ENCODE measurements at places on chromosomes 3 and 15.

GRCh38 chr15:85974348-85974705 lies 105.3 kb upstream of the AGBL1 start:
- no peak for DNase-seq

DNA sequence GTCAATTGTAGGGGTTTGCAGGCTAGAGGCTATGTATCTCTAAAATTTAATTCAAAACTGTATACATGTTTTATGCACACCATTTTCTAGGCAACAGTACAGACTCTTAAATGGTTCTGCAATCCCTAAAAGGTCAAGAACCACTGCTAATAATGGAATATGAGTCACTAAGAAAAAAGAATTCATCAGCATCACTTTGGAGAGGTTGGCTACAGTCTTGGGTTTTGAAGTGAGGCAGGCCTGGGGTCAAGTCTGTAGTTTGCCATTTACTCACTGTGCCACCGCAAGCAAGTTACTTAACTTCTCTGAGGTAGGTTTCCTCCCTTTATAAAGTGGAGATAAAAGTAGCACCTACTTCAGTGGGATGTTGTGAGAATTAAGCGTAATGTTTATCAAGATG lies 33.7 kb downstream of the THRB start:
- DNase-seq, result no peak

DNA sequence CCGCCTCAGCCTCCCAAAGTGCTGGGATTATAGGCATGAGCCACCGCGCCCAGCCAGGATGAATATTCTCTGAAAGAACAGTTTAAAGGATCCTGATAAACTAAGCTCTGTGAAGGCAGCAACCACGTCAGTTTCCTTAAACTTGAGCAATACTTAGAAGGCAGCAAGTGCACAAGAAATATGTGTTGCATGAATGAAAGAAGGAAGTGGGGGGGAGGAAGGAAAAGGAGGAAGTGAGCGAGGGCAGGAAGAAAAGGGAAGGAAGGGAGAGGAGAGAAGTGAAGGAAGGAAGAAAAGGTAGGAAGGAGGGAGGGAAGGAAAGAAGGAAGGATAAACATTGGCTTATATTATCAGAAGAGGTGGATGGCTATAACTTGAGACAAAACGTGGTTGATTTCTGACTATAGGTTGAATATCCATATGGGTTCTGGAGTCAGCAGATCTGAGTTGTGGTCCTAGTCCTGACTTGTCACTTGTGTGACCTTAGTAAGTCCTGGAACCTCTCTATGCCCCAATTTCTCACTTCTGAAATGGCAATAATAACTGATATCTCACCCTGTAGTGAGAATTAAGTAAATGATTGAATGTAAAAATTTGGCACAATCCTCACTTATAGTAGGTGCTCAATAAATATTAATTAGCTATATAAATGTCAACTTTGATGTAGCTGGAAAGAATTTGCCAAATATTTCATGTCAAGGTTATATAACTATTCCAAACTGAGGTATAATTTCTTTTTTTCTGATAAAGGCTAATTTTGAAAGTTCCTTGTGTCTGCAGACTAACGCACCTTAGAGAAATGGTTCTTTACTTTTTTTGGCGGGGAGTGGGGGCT lies 12.0 kb upstream of the SEMA4B start:
- DNase-seq, result no peak

DNA sequence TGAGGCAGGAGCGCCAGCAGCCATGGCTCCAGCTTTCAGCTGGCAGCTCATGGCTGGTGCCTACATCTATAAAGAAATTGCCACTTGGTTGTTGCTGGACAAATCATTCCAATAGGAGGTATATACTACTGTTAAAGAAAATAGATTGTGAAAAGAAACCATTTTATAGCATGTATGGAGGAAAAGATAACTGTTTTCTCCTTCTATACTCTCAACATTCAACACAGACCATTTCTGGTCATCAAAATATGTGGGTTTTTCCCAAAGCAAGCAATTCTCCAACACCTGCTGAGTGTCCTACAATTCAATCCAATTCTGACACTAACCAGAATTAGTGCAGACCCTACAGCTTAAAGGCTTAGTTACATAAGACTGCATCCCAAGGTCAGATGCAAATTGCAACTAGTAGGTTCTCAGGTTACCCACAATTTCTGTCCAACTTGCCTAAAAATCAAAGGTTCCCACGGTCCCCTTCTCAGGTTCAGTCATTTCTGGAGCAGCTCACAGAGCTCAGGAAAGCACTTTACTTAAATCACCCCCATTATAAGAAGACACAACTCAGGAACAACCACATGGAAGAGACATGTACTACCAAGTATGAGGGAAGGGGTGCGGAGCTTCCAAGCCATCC lies 42.4 kb upstream of the STRIT1 start:
- no peak for DNase-seq

GRCh38 chr3:42022355-42022754 lies 60.5 kb upstream of the ULK4 start:
- DNase-seq, result no peak

DNA sequence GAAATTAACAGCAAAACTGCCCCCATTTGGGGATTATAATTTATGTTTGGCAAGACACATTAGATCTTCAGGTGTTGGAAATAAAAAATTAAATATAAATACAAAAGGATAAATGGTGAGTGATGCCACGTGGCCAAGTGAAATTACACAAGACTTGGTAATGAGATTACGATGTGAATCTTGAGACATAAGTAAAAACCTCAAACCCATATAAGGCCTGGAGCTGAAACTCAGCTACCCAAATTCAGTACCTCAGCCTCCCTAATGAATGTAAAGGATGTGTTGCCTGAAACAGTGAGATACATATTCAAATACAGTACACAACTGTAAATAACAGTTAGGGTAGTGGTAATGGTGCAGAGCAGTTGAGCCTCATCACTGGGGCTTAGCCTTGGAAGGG lies 1146.6 kb downstream of the OTOL1 start:
- no peak for DNase-seq

DNA sequence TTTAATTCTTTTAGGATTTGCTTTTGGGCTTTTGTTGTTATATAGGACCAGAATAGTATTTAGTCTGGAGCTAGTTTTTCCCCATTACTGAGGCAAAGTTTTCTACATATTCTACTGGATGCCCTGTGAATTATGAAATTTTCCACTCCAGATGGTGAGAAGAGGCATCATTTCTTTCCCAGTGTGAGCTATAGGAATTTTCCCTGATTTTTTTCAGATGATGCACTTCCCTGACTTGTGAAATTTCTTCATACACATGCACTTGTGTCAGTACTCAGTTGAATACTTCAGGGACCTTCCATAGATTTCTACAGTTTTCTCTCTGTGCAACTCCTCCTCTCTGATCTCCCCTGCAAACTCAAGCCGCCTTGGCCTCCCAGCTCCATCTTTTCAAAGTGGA lies 73.7 kb upstream of the SLCO2A1 start:
- DNase-seq, result no peak

DNA sequence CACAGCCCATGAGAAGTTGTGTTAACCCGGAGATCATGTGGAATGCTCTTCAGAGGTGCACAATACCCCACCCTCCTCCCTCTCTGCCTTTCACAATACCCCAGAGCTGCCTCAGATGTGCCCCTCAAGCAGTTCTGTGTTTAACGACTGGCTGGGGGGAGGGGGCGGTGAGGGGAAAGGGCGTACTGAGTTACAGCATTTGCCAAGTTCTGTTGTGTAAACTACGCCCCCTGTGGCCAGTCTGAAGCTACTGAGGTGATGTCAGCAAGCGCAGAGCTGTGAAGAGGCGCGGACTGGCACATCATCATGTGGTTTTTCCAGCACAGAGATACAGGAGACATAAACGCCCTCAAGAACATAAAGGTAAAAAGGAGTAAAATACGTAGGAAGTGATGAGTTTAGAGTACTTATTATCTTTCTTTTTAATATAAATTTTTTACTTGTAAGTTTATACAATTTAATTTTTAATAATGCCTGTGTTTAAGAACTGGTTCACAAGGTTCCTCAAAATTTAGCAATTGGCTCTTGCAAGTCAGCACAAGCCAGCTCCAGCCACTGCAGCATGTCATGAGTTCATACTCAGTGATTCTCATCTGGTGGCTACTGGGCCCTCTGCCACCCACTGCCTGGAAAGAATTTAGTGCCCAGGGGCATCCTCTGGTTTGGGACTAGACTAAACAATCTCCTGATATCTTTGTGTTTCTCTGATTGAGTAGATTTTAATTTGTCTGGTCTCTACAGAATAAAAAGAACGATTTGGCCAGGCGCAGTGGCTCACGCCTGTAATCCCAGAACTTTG lies 1.7 kb downstream of the EPB42 start:
- no peak for DNase-seq

DNA sequence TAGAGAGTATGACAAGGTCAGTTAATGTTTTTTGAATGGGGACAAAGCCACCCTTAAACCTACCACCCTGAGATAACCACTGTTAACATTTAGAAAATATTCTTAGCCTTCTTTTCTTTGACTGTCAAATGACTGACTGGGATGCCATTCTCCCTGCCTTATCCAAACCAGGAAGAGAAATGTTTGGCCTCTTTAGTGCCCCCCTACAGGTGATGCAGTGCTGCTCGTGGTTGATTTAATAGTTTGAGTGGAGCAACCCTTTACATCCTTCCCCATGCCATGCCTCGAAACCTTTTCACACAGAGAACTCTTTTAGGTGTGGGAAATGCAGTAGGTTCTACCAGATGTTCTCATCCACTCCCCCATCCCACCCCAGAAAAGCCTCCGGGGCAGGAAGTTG lies 38.7 kb upstream of the UMPS start:
- DNase-seq, result no peak

- DNase-seq, result peak; percentile 59
Measured at GRCh38 chr3:161349529-161350312, 21.6 kb downstream of the SPTSSB start.

DNA sequence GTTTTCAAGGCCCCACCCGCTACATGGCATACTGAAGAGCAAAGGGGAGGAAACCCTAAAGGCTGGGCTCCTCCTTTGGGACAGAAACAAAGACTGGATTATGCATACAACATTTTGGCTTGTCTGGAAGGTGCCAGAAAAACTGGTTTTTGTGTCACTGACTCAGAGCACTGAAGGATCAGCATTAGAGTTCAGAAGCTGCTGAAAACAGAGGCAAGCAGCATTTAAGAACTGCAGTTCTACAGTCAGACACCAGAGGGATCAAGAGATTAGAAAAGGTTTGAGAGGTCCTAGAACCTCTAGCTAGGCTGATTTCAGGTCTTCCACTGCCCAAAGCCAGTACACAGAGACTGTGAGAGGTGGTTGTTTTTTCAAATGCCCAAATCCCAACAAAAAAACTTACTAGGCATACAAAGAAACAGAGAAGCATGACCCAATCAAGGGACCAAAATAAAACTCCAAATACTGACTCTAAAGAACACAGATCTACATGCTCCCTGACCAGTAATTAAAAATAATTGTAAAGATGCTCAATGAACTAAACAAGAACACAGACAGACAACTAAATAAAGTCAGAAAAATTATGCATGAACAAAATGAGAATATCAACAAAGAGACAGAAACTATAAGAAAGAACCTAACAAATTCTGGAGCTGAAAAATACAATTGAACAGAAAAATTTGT lies 91.2 kb downstream of the SENP2 start:
- DNase-seq, result no peak

DNA sequence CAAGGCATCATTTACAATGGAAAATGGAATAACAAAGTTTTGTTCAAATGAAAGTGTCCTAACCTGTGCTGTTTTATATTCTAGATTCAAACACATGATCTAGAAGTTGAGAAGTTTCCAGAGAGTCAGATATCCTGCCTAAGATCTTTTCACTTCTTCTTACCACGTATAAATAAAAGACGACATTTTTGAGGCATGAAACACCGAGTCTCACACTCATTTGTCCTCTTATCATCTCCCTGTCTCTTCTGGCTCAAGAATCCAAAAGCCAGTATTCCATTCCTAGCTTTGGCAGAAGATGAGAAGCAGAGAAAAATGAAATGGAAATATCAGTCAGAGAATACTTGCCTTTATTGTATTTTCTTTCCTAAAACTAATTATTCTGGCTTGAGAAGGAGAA lies 738.6 kb upstream of the NR2F2 start:
- no peak for DNase-seq

- no peak for DNase-seq
Measured at GRCh38 chr15:79896634-79897379, at the start of gene MTHFS. Gene MTHFS (minus strand): TSS chr15:79897014. CDS start chr15:79896988, 26 bp downstream.

DNA sequence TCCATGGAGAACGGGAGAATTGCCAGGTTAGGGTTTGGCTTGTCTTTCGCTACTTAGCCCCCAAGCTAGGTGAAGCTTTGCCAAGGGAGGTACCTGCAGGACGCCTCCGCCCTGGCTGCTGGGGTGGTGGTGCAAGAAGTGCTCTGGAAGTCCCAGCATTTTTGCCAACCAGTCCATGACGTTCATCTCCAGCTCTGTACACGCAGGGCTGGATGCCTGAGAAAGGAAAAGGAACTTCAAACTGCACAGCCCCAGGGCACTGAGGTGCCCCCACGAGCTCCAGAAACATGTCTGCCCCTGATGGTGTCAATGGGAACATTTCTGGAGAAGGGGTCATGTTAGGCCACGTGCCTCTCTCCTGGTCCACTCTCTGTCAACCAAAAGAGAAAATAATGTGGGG lies 8.2 kb downstream of the HDC start:
- no peak for DNase-seq

Measured in AG04449 (cell line).